ENCODE measurements at places on chromosomes 1 and 21. TPM values are rescaled to one million over a fixed set of nuclear protein-coding genes. Genes with fewer than 3 reads are reported as not detected.

The LRRC71 gene
- total RNA-seq, result 0.25 TPM

The ACTL8 gene
- total RNA-seq, result not detected

The NID1 gene
- total RNA-seq, result 24.3 TPM

The NRIP1 gene
- 65.4 TPM for total RNA-seq

The SYPL2 gene
- total RNA-seq, result under 0.01 TPM

The TMEM61 gene
- total RNA-seq, result not detected

The NPL gene
- total RNA-seq, result 3.7 TPM

The DIPK1A gene
- 19.2 TPM for total RNA-seq

The S100A3 gene
- not detected for total RNA-seq

The SERTAD4 gene
- 6.1 TPM for total RNA-seq

The USH2A gene
- under 0.01 TPM for total RNA-seq

The KIF2C gene
- total RNA-seq, result 2.2 TPM

The PLA2G2C gene
- total RNA-seq, result not detected

The AJAP1 gene
- 21.9 TPM for total RNA-seq

The HOOK1 gene
- total RNA-seq, result 11.3 TPM

The TCHHL1 gene
- total RNA-seq, result not detected

The GABPA gene
- 34.4 TPM for total RNA-seq

The TSSK3 gene
- total RNA-seq, result not detected

The RPE65 gene
- under 0.01 TPM for total RNA-seq

Data from temporal lobe (tissue), 4 donors.